ENCODE measurements at places on chromosomes 1 and 21. TPM values are rescaled to one million over a fixed set of nuclear protein-coding genes. Genes with fewer than 3 reads are reported as not detected.

The TRMT1L gene
- 20.8 TPM for total RNA-seq

The CHI3L1 gene
- total RNA-seq = 0.21 TPM

The LHX8 gene
- 0.31 TPM for total RNA-seq

The WNT3A gene
- 0.21 TPM for total RNA-seq

The PRKAA2 gene
- 6.4 TPM for total RNA-seq

The KRTAP12-1 gene
- total RNA-seq = not detected

The C1orf94 gene
- total RNA-seq = not detected

The MAN1C1 gene
- total RNA-seq = 9.1 TPM

The CELA3B gene
- not detected for total RNA-seq

The KCNA3 gene
- 0.94 TPM for total RNA-seq
